ENCODE measurements at places on chromosomes 16 and 17.

- no peak for DNase-seq
These were observed 73.7 kb upstream of the ZNF423 start for GRCh38 chr16:49929626-49930025.

GRCh38 chr16:83312718-83313245, 495.0 kb upstream of the HSBP1 start:
- DNase-seq = no peak

GRCh38 chr16:84526794-84527531, 22.5 kb upstream of the MEAK7 start:
- DNase-seq = no peak

- no peak for DNase-seq
These were observed 155.9 kb downstream of the C16orf78 start for GRCh38 chr16:49529411-49530045.

DNA sequence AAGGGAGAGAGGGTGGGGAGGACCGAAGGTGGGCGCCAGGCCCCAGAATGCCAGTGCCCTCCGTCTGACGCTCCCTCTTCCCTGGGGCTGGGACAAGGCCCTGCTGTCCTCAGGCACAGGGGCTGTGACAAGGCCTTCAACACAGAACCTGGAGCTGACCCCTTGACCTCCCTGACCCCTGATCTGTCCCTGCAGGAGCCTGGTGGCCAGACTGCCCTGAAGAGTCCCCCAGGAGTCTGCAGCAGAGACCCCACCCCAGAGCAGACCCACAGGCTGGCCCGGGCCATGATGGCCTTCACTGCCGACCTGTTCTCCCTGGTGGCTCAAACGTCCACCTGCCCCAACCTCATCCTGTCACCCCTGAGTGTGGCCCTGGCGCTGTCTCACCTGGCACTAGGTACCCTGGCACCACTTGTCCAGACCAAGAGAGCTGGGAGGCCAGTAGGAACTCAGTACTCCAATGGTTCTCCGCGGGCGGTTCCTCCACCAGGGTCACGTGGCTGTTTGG, 2.9 kb downstream of the SERPINF2 start:
- DNase-seq = no peak

DNA sequence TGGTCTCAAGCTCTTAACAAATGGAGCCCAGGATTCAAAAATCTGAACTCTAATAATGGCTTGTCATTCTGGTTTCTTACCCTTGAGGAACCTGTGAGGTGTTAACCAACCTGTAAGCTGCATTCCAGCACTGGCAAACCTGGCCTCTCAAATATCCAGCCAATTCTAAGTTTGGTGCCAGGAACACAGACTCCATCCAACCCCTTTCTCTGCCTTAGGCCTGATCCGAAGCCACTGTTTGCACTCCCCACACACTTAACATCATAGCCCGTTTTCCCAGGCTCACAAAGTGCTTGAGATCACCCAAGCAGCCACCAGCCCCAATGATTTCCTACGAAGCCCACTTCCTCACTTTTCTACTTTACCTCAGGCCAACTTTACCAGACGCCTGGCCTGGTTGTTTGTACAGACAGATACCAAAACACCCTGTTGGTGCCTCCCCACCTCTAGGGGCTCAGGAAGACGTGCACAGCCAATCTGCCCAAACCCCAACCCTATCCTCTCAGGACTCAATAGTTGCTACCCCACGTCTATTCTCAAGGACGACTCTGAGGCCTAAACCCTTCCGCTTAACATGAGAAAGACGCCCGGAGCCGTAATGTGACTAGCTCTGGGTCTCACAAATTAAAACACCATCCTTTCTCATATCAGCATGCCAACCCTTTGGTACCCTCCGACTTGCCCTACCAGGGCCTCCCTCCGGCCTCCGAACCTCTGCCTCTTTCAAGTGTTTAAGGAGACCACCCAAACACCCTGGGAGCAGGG, 3.2 kb upstream of the PER1 start:
- DNase-seq = no peak

DNA sequence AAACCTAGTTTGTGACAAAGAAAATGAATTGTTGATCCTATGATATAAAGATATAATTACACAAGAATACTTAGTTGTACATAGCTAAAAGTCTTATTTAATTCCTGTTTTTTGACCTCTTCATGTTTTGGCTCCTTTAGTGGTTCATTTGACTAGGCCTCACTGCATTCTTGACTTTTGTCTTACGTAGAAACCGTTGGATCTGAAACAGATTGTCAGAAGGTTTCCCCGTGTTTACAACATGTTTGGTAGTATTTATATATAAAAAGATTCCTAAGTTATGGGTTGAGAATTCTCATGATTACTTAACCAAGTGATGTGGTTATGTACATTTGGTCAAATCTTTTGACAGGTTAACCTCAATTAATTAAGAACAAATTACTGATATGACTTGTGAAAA, 162.8 kb downstream of the BCAS3 start:
- no peak for DNase-seq

DNA sequence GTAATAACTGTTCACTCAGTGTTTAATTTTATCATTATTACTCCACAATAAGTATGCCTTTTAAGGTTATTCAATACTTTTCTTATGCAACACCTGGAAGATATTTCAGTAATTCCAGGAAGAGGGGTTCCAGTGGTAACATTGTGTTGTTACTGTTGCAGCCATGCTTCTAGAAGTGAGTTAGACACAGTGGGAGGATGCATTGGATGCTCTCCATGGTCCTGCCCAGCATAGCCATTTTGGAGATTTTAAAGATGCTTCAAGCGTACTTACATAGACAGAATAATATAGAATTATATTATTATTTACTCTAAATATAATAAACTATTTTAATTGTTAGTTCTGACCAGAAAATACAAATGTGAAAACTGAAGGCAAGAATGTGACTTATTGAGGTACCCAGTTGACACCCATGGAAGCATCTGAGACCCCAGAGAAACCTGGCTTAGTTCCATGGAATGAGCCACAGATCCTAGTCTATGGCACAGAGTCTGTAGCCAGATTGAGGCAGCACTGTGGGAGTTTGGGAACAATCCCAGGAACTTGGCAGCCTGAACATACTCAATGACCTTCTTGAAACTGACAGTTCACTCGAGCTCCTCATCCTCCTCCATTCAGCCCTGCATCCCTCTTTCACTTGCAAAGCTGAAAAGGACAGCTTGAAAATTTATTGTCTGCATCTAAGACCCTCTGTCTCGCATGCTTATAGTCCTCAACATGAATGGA, 190.1 kb upstream of the HS3ST4 start:
- DNase-seq = no peak

GRCh38 chr16:23920446-23920845, 84.7 kb downstream of the PRKCB start:
- no peak for DNase-seq

DNA sequence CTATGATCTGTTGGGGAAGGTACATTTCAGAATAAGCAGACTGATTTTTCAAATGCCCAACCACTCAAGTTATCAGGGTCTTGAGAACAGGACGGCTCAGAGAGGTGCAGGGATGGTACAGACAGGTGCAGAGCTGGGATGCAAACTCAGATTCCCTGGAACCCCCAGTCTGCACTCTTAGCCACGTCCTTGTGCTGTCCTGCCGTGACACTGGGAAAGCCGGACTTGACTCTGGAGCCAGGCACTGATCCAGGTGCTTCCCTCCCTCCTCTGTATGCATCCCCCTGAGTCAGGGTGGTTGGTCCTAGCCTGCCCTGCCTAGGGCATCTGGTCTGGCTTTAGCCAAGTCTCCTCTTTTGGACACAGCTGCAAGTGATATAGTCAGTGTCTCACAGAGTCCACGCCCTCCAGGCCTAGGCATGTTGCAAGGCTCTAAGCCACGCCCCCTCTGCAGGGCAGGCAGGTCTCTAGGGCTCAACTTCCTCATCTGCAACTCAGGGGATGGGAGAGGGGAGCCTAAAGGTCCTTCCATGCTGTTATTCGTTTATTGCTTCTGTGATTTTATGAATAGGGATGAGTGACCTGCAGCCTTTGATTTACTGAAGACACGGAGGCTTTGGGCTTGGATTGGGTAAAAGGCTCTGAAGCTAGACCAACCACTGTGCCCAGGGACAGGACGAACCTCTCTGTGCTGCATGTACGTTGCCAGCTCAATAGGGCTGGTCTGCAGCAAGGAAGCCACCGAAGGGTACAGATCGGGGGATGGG, 97.3 kb downstream of the SDK2 start:
- DNase-seq = peak; percentile 49

GRCh38 chr17:8532021-8532420, 96.3 kb downstream of the NDEL1 start:
- DNase-seq = no peak

GRCh38 chr17:66715745-66716156, 119.2 kb upstream of the CACNG5 start:
- DNase-seq = peak; percentile 27

- DNase-seq = no peak
These were observed 54.3 kb downstream of the NLK start for GRCh38 chr17:28096756-28097155.

- DNase-seq = no peak
These were observed 13.0 kb upstream of the RAB5C start for GRCh38 chr17:42167807-42168206.

GRCh38 chr16:27449434-27450195, 47.6 kb downstream of the IL21R start:
- DNase-seq = peak; percentile 65

GRCh38 chr17:10062691-10063385, 135.6 kb downstream of the GAS7 start:
- no peak for DNase-seq

DNA sequence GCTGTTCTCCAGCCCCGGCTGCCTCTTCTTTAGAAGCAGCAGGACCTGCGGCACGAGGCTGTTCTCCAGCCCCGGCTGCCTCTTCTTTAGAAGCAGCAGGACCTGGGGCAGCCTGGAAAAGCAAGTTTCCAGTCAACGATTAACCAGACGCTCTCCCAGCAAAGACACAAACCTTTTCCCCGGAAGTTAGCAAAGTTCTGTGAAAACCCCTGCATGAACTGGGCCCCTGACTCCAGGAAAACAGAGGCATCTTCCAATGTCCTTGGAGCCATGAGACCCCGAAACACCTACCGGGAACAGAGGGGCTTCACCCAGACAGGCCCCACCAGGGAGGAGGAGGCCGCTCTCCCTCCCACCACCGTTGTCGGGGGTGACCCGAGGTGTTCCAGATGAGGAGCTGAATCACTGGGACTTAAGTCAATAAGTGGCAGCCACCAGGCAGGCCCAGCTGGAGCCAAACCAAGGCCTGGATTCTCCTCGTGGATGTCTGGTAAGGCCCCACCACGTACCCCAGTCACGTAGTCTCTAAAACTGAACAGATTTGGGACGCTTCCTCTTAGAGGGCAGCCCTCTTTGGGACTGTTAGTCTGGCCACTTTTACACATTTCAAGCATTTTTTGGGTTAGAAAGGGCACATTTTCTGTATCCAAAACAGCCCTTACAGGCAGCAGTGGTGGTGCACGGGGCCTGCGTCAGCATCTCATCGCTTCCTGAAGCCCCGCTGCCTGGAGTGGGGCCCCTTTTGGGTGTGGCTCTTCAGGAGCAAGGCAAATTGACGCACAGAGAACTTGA, at the start of gene RPH3AL:
Gene RPH3AL (minus strand): TSS at position 387 of the 792 bp plus-strand sequence. CDS start 25,264 bp downstream, outside the sequence.
- DNase-seq = no peak

GRCh38 chr17:489758-490329, 137.2 kb upstream of the RPH3AL start:
- peak; percentile 37 for DNase-seq

- DNase-seq = no peak
These were observed 62.8 kb downstream of the GRB7 start for GRCh38 chr17:39800540-39800939.

GRCh38 chr17:41656249-41657023, 32.1 kb upstream of the KRT17 start:
- DNase-seq = no peak

GRCh38 chr17:32323811-32324491, 18.0 kb downstream of the C17orf75 start:
- no peak for DNase-seq

DNA sequence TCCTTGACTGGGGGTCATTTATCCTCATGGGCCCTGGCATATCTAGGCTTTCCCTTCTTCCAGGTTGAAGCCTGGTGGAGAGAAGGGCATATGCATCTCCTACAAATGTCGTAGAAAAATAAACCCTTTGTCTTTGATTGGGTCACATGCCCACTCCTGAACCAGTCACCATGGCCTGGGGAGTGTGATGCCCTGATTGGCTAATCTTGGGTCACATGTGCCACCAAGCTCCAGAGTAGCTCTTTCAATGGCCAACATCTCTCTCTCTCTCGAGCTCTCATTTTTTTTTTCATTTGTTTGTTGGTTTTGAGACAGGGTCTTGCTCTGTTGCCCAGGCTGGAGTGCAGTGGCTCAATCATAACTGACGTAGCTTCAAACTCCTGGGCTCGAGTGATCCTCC, 5.6 kb upstream of the XPO6 start:
- no peak for DNase-seq

GRCh38 chr17:1232786-1233185, 37.5 kb upstream of the BHLHA9 start:
- DNase-seq = no peak

GRCh38 chr16:25575363-25575762, 116.4 kb upstream of the HS3ST4 start:
- no peak for DNase-seq

DNA sequence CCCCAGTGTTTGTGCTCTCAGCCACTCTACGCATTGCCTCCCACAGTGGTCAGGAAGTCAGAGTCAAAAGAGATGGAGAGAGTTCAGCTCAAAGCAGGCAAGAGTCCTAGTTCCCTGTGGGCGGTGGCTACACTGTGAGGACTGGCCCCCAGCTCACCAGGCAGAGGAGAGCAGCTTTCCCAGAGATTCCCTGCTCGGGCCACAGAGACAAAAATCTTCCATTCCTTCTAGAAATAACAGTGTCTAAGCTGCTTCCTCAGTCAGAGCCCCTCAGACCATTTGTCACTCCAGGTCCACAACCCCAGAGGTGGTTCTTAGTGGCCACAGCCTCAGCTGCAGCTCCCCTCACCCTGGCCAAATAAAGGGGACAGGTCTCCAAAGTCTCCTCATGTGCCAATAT, 263.0 kb upstream of the RPL38 start:
- DNase-seq = no peak

DNA sequence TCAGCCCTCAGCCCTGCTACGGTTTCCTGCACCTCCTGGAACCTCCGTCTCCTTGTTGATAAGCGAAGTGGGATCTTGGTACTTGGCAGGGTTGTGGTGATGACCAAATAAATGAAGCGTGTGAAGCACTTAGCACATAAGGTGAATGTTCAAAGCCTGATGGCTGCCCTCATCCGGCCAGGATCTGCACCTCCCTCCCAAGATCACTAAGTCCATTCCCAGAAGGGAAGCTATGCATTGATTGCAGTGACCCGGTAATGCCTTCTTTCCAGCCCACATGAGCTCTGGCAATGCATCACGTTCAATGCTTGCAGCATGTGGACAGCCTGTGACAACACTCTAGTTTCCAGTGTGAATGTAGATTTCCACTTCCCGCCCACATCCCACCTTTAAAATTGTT, 24.9 kb upstream of the RHOT1 start:
- no peak for DNase-seq

- DNase-seq = no peak
These were observed 68.8 kb downstream of the GPR139 start for GRCh38 chr16:20004931-20005330.

DNA sequence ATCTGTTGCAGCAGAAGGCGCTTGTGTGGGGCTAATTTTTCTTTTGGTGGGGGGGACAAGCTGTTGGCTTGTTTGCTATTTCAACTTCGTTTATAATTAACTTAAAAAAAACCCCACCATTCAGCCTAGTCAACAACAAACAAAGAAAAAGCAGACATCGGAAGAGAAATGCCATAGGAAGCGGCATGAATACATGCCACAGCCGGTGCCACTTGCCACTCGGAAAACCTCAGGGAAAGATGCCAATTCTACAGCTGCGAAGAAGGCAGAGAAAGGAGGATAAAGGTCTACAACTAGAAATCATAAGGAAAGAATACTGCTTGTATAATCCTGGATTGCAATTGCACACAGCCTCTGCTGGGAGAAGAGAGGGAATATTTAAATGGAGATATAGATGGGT, 254.4 kb upstream of the PMFBP1 start:
- no peak for DNase-seq

Data from GM12892 (cell line).